Fibroblast of skin of abdomen (primary cell): ENCODE measurements at places on chromosomes 5 and 9.
A peak's percentile ranks its signal among the peaks of the same experiment; 100 is the strongest.

DNA sequence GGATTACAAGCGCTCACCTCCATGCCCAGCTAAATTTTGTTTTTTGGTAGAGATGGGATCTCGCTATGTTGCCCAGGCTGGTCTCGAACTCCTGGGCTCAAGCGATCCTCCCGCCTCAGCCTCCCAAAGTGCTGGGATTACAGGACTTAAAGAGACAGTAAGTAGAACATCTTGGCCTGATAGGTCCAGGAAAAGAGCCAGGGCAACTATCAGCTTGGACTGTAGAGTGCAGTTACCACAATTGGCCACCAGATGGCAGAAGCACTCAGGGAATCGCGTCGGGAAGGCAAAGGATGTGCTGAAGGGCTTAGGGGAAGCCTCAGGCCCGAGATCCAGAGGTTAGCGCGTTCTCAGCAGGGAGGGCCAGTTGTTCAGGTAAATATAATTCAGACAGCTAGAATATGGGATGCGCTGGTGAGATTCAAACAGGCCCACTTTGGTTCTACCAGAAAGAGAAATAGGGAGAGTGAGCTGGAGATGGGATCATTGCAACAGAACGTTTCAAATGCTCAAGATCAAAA, 21.5 kb downstream of the C9orf57 start:
- peak; percentile 74 for DNase-seq

- DNase-seq, result no peak
Observed at GRCh38 chr9:79788662-79789061, 216.9 kb downstream of the TLE4 start.

DNA sequence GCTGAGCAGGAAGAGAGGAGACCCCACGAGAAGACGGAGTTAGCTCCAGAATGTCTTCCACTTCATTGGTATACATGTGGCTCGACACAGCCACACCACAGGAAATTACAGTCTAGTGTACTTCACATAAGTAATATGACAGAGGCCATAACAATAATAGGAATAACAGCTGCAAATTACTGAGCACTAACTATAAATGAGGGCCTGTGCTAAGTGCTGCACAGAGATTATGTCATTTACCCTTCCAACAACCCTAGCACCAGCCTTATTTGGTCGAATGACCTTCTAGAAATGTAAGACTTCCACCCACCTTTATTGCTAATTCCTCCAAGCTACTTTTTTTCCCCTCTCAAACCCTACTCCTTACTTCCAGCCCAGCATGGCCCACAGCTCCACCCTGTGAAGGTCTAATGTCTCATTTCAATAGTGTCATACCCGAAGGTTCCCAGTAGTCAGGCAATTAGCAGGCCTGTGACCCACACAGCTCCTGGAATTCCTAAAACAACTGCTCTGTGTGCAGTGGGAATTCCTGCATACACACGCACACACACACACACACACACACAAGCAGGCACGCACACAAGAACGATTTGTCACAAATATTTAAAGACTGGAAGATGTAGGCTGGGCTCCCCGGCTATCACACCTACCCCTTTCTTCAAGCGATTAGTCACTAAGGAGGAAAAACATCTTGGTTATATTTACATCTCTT, 134.5 kb downstream of the FRMD3 start:
- peak; percentile 83 for DNase-seq

DNA sequence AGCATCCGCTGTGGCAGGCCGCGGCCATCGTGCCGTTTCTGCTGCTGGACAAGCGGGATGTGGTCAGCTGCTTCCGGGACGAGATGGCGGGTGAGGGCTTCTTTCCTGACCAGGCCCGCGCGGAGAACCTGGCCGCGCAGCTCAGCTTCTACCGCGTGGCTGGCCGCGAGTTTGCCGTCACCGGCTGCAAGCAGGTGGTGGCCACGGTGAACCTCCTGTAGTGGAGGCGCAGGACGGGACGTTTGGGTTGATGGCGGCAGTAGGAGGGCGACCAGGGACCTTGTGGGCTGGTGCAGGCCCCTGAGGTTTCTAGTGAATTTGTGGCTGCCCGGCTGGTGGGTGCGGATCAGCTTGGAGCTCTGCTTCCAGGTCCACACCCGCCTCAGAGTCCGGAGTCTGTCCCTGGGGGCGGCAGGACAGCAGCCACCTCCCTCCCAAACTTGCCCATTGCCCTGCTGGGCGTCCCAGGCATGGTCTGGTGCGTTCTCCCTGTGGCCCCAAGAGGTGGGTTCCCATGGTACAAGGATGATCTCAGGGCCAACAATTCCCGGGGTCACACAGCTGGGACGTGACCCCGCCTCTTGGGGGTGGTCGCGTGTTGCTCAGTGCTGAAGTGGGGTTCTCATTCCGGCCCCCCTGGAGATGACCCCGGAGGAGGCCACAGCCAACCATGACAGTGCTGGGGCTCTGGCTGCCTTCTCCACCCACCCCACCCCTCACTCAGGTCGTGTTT, 2.4 kb downstream of the TOR4A start:
- DNase-seq, result no peak

- no peak for DNase-seq
Observed at GRCh38 chr5:96288166-96288844, 144.7 kb downstream of the PCSK1 start.
